MCF 10A (cell line): ENCODE measurements at places on chromosomes 11 and 22. TPM values are rescaled to one million over a fixed set of nuclear protein-coding genes. Genes with fewer than 3 reads are reported as not detected.

The API5 gene
- total RNA-seq = 100 and 128 TPM in 2 replicates

The CHADL gene
- total RNA-seq = 0.51 and 0.52 TPM in 2 replicates

The ELF5 gene
- total RNA-seq = not detected in 2 replicates

The DDTL gene
- total RNA-seq = 2.1 and 2.5 TPM in 2 replicates

The PACSIN2 gene
- 66.5 and 67.3 TPM in 2 replicates for total RNA-seq

The ZNF280A gene
- total RNA-seq = not detected in 2 replicates

The KCTD14 gene
- 1.5 and 2.2 TPM in 2 replicates for total RNA-seq

The LAYN gene
- not detected in 2 replicates for total RNA-seq

The TRPM5 gene
- total RNA-seq = not detected in 2 replicates

The MACROD1 gene
- total RNA-seq = 15.1 and 15.7 TPM in 2 replicates

The MRGPRX3 gene
- total RNA-seq = 0.34 and 0.79 TPM in 2 replicates

The YAP1 gene
- 139 and 158 TPM in 2 replicates for total RNA-seq

The SCUBE1 gene
- total RNA-seq = not detected in 2 replicates

The F2 gene
- not detected in 2 replicates for total RNA-seq

The SULT4A1 gene
- not detected in 2 replicates for total RNA-seq

The BUD13 gene
- 11.8 and 15.1 TPM in 2 replicates for total RNA-seq

The CELSR1 gene
- total RNA-seq = 49.1 and 69.2 TPM in 2 replicates

The PHETA2 gene
- total RNA-seq = 0.27 TPM in 1 of 2 replicates, not detected in the other

The CREB3L1 gene
- not detected in 2 replicates for total RNA-seq

The SPI1 gene
- total RNA-seq = not detected in 2 replicates

The MGAT3 gene
- total RNA-seq = not detected in 2 replicates
